ENCODE measurements at places on chromosomes 7 and 10.

DNA sequence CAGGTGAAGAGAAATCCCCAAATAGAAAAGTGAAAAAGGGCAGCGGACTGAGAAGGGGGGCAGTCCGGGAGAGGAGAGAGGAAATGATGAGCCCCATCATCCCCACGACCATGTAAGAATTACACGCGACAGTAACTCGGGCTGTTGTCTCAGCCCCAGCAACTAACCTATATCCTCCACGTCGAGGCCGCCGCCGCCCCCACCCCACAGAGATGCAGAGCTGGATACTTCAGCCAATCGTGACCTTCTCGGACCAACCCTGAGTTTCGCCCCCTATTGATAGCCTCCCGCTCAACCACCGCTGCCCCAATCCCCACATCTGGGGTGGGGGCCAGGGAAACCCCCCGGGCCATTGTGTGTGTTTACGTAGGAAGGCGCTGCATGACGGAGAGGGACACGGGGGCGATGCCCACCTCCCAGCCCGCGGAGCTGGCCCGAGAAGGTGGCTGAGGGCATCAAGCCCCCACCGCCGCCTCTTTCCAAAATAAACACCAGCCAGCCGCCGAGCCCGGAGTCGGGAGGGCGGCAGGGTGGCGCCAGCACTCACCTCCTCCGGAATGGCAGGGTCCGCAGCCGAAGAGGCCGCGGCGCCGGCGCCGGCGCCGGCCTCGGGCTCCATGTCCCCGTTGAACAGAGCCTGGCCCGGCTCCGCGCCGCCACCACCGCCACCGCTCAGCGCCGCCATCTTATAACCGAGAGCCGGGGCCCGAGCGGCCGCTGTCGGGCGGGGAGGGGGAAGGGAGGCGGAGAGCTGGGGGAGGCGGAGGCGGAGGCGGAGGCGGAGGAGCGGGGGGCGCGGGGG is 509 bp downstream of the BRAF start:
- peak; percentile 69 for DNase-seq

GRCh38 chr7:5237286-5237685 is 45.5 kb upstream of the SLC29A4 start:
- DNase-seq = no peak

- no peak for DNase-seq
These were observed 11.3 kb upstream of the TSPAN15 start for GRCh38 chr10:69439813-69440506.

DNA sequence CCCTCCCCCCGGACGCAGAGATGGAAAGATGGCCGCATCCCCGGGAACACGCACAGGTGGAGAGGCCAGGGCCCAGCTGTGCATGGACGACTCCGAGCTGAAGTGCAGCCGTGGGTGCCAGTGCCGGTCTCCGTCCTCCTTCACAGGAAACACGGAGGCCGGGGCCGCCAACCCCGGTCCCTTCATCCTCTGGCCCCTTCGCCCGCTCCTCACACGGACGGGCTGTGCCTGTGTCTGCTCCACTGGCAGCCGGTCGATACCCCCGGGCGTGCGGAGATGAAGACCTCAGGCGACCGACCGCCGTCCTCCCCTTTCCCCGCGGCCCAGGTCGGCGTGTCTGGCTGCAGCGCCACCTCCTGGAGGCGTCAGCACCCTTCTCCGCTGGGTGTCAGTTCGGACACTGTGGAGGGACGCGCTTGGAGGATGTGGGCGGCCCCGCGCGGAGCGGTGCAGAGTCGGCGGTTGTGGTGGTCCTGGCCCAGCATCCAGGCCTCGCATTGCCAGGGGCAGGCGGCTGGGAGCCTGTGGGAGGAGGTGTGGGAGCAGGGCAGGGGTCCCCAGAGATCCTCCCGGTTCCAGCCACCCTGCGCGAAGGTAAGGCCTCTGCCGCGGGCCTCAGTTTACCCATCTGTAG is 9.9 kb downstream of the ZNF511 start:
- DNase-seq = peak; percentile 65

DNA sequence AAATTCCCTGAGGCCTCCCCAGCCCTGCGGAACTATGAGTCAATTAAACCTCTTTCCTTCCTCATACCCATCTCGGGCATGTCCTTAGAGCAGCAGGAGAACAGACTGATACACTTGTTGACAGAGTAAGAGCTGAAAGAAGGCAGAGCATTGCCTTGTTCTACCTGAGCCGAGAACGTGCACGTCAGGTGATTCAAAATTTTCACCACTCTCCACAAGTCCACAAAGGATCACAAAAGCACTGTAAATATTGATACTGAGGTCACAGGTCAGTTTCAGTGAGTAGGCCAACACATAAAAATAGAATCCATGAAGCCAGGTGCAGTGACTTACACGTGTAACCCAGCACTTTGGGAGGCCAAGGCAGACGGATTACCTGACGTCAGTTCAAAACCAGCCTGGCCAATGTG is 27.8 kb downstream of the DCLRE1C start:
- DNase-seq = no peak

GRCh38 chr7:3236268-3236667 is 64.8 kb upstream of the SDK1 start:
- DNase-seq = no peak

DNA sequence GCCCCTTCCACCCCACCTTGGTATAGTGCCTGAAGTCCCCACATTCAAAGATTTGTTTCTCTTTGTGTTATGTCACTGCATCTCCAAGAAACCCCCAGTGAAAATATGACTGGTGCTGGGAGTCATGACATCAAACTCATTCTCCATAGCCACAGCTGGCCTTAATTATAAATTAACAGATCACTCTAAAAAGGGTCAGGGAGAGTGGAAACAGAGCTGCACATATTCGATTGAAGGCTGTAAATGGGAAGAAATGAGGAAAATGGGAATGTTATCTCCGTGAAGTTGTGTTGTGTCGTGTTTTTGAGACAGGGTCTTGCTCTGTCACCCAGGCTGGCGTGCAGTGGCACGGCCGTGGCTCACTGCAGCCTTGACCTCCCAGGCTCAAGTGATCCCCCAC is 24.2 kb upstream of the NUP42 start:
- DNase-seq = no peak

- DNase-seq = no peak
These were observed 1.1 kb downstream of the VGF start for GRCh38 chr7:101164071-101164840.

DNA sequence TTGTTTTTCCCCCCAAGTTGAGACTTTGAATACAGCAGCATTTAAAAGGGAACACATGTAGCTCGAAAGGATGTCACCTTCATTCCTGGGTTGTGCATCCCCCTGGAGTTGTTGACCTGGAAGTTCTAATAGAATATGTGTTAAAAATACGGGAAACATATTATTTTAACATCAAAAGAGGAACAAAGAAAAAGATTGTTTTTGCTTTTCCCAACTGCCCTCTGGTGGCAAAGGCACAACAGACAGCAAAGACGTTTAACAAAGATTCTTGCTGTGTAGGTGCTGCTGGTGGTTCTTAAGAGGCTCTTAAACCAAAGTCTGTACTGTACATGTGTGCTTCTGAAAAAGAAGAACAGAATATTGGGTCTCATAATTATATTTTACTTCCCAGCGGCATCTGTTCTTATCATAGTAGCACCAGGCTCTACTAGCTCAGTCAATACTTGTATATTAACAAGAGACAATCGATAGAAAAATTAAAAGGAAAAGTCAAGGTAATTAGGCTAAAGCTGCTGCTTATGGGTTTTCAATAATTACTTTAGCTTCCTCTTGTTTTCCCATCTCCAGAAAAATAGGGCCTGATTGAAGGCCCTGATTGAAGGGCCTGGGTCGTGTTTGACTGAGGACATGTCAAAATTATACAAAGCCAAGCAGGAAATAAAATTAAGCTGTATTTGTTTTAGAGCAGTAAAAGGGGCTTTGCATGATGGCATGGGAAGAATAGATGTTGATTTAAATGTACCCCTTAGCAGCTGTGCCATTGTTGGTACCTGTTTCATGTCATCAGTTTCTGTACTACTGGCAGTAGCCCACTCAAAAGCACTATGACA is 384.2 kb upstream of the LRGUK start:
- DNase-seq = no peak

GRCh38 chr10:117016266-117016665 is 11.3 kb upstream of the SHTN1 start:
- no peak for DNase-seq

DNA sequence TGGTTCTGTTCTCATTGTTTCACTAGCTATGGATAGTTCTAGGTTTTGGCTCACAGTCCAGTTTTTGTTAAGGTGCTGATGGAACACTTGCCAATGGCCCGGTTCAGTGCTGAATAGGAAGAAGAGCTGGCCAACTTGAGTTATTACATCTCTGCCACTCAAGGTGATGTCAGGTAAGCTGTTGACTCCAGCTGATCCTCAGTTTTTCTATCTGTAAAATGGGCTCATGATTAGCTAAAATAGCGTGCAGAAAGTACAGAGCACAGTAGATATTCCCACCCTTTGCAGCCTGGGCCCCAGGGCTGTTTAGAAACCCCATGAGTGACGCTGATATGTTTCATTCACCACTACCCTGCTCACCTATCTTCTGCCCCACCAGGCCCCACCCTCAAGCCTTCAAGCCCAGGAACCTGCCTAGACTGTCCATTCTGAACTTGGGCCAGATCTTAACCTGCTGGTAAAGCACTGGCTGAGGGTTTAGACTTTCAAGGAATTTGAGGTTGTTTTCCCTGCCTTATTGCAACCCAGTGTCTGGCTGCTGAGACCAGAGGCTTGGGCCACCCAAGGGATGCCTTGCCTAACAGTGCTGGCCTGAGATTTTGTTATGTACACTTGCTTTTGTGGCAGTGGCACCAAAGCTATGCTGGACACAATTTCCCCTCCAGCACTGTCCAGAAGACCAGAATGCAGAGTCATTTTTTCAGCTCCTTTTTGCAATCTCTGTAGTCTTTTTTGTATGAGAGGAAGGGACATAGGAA is 378.2 kb upstream of the ZMIZ1 start:
- no peak for DNase-seq

DNA sequence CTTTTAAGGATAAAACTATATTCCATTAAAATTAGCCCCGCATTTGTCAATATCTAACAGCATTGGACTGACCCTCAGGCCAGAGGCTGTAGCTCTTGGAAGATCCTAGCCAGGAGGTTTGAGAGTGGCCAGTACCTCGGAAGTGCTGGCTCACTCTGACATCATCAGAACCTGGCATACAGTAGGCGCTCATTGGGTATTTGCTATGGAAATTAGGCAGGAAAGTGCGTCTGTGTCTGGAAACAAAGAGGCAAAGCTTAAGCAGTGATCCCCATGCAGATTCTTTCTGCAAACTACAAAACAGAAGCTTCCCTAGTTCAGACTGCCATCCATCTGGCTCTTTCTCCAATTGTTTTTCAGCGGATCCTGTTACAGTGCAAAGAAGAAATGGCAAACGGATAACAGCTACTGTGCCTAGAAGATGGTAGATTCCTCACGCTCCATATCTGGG is 1.7 kb upstream of the PRKCQ start:
- DNase-seq = no peak

DNA sequence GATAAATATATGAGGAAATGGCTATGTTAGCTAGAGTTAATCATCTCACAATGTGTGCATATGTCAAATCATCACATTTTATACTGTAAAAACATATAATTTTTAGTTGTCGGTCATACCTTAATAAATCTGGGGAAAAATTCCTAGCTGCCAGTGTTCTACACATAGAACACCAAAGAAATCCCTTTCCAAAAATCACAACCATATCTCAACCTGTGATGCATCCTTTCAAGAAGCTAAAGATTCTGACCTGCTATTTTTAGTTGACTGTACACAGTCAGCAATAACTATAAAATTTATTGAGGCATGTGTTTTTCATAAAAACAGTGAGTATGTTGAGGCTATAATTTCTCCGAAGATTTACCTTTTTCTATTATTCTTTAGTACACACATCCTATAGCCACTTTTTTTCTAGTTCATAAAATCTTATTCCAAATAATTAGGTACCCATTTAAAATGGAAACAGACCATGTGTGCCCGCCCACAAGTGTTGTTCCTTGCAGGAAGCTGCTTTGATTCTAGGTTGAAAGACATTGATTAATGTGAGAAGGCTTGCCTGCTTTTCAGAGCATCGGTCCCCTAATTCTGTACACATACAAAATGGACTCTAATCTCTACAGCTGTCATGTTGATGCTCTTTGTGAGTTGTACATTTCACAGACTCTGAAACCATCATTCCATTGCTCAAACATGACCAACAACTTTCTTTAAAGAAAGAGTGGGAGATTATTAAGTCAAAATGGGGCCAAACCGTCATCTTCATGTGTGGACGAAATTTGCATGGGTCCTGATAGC is 117.5 kb upstream of the LRRN3 start:
- no peak for DNase-seq

- DNase-seq = no peak
These were observed 95.5 kb downstream of the OTUD1 start for GRCh38 chr10:23534326-23534725.

GRCh38 chr7:50866343-50867033 is 83.8 kb upstream of the GRB10 start:
- DNase-seq = no peak

- DNase-seq = no peak
These were observed 37.3 kb downstream of the HDAC9 start for GRCh38 chr7:18532813-18533212.

DNA sequence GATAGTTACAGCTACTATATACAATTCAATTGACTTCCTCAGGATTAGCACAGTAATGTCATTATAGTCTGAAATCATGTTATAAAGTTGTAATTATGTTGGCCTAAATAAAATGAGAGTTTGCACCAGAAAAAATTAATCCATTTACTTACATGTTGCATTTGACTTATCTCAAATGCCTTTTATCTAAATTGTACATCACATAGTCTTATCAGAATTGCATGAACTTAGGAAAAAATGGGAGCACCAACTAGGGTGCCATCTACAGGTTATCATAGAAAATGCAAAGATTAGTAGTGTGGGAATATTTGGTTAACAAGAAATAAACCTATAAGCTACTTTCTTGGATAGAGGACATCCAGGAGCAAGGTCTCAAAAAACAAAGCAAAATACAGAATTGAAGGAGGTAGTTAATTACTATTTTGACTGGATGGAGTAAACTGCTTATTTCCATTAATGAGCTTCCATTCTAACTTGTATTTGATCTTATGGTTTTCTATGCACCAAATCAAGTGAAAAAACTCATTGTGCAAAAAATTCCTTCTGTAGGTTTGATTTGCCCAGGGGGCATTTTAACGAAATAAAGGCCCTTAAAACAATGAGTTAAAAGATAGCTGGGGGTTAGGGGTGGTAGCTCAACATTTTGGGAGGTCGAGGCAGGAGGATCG is 60.0 kb upstream of the ORC5 start:
- DNase-seq = no peak

DNA sequence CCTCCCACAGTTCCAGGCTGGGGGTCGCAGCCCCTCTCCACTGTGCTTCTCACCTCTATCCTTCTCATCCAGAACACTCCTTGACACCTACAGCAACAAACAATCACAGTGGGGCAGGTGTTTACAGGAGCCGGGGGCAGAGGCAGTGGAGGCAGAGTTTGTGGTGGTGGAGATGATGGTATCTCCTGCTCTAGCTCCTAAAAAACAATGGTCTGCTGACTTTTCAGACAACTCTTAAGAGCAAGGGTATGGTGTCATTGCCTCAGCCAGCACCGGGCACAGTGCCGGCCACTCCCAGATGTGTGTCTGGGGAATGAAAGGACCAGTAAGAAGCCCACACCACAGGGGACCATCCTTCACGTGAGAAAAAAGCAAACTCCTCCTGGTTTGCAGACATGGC is 36.3 kb upstream of the ANTXRL start:
- no peak for DNase-seq

GRCh38 chr7:27242555-27243339 is at the start of gene EVX1:
EVX1 (plus strand) TSS chr7:27242802; CDS start chr7:27243031, 229 bp downstream.
- DNase-seq = peak; percentile 13

All from T-helper 9 cell (primary cell).